ENCODE measurements at places on chromosomes 1 and 21. TPM values are rescaled to one million over a fixed set of nuclear protein-coding genes. Genes with fewer than 3 reads are reported as not detected.

DNA sequence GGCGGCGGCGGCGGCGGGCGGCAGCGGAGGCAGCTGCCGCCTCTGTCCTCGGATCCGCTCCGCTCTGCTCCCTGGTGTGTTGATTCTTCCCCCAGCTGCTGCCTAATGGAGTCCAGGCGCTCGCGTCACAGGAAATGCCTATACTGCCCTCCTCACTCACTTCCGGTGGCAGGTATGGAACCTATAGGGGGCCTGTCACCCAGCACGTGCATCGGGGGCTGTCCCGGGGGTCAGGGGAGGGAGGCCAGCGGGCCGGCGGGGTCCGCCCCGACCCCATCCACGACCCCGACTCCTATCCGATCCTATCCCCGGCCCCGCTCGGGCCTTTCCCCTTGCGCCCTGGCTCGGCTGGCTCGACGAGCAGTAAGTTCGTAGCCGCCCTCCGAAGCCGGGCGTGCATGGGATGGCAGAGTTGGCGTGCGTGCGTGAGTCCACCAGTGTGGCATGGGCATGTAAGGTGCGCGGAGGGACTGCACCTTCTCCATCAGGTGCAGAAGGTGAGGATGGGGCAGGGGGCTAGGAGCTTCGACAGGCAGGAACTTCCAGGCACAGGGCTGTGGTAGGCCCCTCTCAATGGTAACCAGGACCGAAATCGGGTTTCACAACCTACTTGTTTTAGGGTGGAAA, at the start of gene WDR26:
TSS of gene WDR26 (minus strand) at position 107 of the 627 bp plus-strand sequence.
- peak; percentile 44 for DNase-seq

DNA sequence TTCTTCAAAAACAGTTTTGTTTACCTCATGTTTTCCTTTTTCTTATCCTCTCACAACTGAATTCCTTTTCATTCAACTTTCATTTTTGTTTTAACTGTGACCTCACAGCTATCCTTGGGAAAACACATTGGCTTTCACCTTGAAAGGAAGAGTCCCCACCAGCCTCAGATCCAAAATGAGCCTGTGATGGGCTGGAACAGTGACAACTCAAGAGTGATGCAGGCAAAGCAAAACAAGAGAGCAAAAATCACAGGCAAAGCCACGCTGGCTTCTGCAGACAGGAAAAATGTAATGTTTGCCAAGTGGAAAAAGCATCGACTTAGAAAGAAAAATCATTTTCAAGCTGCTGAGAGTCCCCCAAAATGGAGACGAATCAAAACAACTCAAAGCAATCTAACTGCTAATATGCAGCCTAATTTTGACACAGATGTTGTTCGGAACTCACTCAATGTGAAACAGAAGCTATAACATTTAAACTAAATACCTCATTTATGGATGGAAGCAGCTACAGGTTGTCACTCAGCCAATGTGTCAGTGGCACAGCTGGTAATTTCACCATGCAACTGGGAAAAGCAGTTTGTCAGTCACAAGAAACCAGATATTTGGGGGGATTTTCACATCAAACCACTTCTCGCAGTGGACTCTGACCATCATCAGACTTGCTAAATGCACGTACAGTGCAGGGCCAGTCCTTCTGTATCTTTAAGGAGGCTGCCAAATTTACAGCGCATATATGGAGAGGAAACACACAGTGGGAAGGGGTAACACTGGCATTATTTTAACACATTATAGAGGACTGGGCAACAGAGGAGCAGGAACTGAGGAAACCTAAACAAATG, 50.7 kb downstream of the ALG14 start:
- no peak for DNase-seq

DNA sequence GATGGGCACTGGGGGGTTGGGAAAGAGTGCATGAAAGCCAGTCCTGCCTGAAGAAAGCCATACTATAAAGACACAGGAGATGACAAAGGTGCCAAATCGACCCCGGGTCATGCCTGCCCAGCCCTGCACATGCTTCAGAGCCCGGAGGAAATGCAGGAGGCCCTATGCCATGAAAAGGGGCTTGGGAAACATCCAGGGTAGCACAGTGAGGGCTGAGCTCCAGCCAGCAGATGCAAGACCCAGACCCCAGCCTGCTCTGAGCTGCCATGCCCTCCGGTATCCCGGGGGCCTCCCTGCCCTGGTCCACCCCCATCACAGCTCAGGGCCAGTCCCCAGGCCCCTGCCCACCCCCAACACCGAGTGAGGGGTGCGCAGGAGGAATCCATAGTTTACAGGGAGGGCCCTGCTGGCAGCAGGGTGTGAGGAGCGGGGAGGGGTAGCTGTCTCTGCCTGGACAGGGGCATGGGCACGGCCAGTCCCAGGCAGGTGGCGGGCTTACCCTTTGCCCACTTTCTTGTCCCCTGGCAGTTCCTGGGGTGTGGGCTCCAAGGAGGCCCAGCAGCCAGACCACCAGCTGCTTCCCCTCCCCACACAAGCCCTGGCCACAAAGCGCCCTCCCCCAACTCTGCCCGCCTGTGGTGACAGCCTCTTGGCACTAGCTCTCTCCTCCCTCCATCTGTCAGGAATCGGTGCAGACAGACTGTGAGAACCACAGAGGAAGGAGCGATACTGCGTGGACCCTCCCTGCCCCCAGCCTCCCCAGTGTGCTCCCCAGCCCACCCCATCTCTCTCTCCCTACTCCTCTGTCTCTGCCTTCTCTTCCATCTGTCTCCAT, 16.8 kb downstream of the LRP8 start:
- no peak for DNase-seq

- DNase-seq, result no peak
Observed at GRCh38 chr21:14613486-14614224, 67.5 kb upstream of the SAMSN1 start.

DNA sequence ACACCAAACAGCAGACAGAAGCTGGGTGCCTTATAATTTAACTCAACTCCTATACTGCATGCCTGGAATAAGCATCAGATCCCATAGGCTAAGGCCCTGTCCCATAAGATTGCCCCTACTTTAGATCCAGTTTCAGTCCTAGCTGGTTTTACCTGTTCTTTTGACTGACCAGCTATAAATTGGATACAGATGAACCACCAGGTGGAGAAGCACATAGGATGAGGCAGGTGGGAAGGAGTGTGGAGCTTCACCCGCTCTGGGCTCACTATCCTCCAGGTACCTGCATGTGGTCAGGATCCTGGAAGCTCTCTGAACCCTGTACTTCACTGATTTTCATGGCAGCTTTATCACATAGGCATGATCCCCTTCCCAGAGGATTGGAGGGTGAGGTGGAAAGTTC, 51.3 kb downstream of the MAST2 start:
- no peak for DNase-seq

DNA sequence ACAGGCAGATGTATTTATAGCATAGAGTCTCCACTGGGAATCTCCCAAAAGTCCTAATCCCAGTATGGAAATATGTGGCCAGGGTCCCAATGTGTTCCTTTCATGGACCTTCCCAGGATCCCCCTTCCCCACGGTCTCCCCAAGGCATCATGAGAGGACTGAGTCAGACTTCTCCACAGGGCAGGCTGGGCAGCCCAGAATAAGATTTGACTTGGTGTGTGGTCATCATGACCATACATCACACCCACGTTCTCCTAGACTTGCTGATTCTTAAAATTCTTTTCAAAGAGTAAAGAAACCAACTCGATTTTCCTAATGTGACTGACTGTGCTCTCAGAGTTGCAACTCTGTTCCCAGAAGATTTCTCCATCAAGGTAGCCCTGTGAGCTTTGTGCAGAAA, 93.9 kb upstream of the CD34 start:
- DNase-seq, result no peak

DNA sequence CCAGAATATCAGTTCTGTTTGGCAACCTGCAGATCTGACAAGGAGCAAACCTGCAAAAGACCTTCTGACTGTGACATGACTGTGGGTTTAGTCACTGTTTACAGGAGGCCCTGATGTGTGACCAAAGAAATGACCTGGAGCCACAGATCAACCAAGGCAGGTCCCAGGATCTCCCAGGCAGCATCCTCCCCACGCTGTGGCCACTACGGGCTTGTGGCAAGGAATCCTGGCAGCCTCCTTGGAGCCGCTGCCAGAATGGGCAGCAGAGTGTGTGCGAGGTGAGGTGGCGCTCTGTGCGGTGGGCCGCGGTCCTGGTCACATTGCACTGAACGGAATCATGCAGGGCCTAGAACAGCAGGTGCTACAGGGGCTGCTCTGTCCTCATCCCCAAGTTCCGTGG, 15.9 kb downstream of the MCM3AP start:
- DNase-seq, result no peak

DNA sequence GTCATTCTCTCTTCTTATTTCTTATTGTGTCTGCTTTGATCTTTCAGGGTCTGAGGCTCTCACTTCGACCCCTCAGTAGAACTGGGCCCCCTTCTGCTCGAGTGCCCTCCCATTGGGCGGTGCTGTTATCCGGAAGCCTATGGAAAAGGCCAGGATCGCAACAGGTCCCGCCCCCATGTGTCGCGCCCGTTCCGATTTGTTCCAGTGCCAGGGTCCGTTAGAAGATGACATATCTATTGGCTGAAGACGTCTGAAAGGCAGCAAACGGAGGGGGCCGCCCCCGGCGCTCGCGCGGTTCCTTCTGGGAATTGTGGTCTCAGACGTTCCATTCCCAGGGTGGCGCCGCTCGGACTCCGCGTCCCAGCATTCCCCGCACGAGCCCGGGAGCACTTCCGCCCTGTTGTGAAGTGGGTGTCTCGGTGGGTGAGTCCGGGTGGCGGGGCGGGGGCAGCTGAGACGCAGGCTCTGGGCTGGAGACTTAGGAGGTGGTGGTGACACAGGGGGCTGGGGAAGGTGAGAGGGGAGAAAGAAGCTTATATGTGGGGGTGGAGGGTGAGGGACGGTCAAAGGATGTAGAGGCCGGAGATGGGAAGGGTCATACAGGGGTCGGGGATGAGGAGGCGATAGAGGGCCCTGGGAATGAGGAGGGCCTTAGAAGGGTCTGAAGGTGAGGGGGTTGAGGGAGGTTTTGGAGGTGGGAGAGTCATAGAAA, at the start of gene ZSCAN20:
TSS of gene ZSCAN20 (plus strand) at position 377 of the 712 bp plus-strand sequence. CDS start 6,644 bp downstream, outside the sequence.
- peak; percentile 94 for DNase-seq

DNA sequence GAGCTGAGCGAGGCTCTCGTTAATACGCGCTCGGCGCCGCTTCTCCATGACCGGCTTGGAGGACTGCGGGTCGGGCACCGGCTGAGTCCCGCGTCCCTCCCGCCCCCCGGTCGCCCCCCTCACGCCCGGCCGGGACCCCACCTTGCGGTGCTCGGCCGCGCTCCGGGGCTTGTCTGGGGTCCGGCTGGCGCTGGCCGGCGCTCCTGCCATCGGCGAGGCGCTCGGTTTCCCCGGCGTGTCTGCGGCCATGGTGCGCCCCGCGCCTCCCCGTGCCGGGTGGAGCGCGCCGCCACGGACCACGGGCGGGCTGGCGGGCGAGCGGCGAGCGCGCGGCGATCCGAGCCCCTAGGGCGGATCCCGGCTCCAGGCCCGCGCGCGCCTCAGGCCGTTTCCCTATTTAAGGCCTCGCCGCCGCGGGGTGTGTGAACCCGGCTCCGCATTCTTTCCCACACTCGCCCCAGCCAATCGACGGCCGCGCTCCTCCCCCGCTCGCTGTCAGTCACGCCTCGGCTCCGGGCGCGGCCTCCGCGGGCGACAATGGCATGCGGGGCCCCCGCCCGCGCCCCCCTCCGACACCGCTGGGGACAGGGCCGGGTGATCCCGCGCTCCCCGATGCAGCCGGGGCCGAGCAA, at the start of gene HES4:
TSS of gene HES4 (minus strand) at position 373 of the 632 bp plus-strand sequence. CDS start at position 249, 124 bp downstream.
- peak; percentile 96 for DNase-seq

DNA sequence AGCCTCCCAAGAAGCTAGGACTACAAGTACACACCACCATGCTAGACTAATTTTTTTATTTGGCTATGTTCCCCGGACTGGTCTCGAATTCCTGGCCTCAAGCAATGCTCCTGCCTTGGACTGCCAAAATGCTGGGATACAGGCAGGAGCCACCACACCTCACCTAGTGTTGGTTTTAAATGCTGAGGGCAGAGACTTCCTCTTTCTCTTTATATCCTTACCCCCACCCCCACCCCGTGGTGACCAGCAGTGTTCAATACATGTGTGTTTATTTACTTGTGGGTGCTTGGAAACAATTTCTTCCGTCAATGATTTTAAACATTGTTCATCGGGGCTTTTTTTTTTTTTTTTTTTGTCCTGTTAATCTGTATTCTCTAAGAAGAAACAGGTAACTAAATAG, 158.9 kb downstream of the ZBTB18 start:
- no peak for DNase-seq

- no peak for DNase-seq
Observed at GRCh38 chr1:214588963-214589597, 13.9 kb upstream of the CENPF start.

GRCh38 chr1:30414086-30414850, 309.1 kb downstream of the MATN1 start:
- DNase-seq, result peak; percentile 31

DNA sequence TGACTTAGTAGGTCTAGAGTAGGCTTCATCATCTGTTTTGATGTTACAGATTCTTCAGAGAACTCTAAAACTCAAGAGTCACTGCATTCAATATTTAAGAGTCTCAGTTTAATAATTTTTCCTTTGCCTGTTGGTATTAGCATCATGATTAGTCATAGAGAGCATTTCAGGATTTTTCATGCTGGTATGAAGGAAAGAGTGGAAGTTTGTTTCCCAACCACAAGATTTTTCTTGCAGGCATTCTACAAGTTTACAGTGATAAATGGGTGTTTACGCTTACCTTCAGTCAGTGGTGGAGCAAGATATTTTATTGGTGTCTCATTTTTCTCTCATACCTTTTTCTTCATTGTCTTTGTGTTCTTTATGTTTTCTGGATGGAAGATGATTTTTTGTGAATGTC, 58.4 kb upstream of the MYOCOS start:
- DNase-seq, result no peak

- no peak for DNase-seq
Observed at GRCh38 chr1:170247751-170248521, 102.2 kb downstream of the NTMT2 start.

DNA sequence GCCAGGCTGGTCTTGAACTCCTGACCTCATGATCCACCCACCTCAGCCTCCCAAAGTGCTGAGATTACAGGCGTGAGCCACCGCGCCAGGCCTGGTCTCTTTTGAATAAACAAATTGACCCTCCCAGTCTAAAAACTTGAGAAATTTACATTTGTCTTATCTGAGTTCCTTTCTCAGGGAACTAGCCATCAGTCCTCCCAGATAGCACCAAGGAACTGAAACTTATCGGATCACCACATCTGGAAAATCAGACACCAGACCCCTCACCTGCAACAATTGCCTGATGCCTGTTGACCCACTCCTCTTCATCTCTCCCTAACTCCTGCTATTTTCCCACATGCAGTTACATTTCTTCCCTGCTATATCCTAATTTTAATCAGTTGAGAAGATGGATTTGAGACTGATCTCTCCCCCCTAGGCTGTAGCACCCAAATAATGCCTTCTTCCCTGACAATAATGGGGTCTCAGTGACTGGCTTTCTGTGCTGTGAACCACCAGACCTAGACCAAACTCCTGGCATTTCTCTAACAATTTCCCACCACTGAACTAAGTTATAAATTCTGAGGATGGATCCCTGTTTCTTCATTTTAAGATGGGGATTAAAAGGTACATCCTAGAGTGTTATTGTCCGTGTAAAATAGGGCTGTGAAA, 951 bp upstream of the CBR1 start:
- DNase-seq, result no peak

GRCh38 chr1:14976256-14976655, 177.3 kb upstream of the TMEM51 start:
- DNase-seq, result no peak

The SLC6A17 gene
- total RNA-seq, result 0.11 TPM

The CFAP57 gene
- not detected for total RNA-seq

The LRRC8C gene
- total RNA-seq, result 7.5 TPM
